Stimulated activated CD8-positive, alpha-beta memory T cell treated with anti-CD3 and anti-CD28 coated beads, Interleukin-7, amount 100 ng/mL, for 1 hour (primary cell): ENCODE measurements at places on chromosomes 1 and 21.

DNA sequence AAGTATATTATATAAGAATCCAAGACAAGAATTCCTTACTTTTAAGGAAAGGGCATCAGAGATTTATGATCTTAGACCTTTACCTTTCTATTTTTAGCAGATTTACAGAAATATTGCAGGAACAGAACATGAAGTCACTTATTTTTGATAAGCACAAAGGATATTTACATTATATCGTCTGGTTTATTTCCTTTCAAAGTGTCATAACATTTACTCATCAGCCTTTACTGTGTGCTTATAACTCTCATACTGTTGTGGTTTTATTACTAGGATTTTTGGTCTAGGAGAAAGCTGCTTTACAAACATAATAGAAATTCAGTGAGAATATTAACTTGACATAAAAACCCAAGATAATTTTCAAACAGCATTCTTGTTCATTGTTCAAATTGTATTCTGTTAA is 47.6 kb downstream of the APP start:
- DNase-seq: no peak

DNA sequence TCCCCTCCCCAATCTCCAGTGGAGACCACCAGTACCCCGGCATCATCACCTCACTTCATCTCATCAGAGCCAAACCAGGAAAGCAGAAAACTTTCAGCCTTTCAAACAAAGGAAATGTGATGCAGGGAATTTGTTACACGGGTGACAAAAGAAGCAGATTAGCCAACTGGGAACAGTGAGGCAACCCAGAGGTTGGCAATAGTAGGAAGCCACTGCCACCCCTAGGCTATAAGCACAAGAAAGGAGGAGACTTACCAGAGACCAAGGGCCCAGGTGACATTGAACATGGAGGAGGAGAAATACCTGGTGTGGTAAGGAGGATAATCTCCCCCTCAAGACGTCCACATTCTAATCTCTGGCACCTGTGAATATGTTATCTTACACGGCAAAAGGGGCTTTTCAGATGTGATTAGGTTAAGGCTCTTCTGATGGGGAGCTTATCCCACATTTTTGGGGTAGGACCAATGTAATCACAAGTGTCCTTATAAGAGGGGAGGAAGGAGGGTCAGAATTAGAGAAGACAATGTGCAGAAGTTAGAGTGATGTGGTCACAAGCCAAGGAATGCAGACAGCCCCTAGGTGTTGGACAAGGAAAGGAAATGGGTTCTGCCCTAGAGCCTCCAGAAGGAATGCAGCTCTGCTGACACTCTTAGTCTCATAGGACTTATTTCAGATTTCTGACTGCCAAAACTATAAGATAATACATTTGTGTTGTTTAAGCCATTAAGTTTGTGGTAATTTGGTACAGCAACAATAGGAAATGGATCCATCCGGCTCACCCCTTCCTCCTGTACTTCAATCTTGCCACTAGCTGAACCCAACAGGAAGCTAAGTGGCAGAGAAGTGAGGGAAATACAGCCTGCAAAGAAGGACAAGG is 83.6 kb upstream of the VAV3 start:
- DNase-seq: no peak

DNA sequence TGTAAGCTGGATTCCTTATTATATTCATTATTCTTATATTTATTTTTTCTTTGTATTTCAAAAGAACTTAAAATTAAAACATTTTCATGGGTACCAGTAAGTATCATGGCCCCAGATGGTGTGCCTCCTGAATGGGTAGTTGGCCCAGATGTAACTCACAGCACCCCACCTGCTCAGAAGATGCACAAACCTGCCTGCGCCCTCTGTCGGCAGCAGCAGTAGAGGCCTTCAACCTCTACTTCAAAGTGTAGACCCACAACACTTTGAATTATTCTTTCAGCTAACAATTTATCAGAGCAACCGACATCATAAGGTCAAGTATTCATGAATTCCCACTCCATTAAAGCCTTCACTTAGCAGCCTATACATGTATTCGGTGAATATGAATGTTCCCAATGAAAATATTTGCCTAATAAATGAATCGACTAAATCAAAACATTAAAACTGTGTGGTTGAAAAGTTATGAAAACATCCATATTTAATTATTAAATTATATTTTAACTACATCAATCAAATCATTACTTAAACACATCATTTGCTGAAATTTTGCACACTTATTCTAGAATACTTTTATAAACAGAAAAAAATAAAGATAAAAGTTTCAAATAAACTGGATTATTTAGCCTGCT is 25.4 kb downstream of the PIGM start:
- peak; percentile 34 for DNase-seq

- DNase-seq: no peak
These were observed 188.5 kb downstream of the GRIK3 start for GRCh38 chr1:36845802-36846201.

GRCh38 chr21:20445971-20446370 is 552.2 kb upstream of the NCAM2 start:
- DNase-seq: no peak

- no peak for DNase-seq
These were observed 10.4 kb upstream of the SNAPIN start for GRCh38 chr1:153648000-153648643.

DNA sequence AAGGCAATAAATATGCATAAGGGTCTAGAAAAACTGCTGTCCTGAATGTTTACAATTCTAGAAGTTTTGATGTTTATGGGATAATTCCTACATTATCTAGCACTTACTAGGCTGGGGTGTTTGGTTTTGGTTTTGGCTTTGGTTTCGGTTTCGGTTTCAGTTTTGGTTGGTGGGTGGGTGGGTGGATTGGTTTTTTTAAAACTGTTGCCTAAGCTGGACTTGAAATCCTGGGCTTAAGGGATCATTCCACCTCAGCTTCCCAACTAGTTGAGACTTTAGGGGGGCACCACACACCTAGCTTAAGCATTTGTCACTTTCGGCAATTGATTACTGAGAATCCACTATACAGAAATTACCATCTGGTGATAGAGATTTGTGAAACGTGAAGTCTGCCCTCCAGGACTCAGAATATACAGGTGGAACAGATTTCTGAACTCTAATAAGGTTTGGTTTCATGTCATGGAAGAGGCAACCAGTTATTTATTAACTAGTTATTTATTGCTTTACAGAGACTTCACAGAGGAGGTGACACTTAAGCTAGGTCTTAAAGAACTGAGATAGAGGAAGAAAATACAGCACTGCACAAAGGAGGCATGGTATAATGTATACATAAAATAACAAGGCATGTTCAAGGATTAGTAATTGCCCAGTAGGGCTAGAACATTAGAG is 69.6 kb downstream of the PIK3R3 start:
- no peak for DNase-seq
